ENCODE measurements at places on chromosomes 1 and 21.

DNA sequence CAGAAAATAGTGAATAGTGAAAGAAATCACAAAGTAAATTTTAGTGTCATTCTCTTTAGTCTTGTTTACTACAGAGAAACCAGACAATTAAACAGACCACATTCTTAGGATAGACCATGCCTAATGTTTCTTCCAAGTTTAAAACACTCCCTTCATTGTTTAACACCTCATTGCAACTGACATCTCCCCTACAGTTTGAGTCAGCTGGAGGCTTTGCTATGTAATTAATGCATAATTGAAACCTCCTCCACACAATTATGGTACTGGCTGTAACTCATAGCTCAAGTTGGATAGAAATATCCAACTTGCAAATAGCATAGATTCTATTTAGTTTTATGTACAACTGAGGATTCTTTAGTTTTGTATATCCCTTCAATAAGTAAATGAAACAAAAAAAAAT is 35.2 kb upstream of the B3GALT2 start:
- DNase-seq = no peak

- no peak for DNase-seq
Measured at GRCh38 chr21:31897311-31897710, 24.5 kb downstream of the HUNK start.

DNA sequence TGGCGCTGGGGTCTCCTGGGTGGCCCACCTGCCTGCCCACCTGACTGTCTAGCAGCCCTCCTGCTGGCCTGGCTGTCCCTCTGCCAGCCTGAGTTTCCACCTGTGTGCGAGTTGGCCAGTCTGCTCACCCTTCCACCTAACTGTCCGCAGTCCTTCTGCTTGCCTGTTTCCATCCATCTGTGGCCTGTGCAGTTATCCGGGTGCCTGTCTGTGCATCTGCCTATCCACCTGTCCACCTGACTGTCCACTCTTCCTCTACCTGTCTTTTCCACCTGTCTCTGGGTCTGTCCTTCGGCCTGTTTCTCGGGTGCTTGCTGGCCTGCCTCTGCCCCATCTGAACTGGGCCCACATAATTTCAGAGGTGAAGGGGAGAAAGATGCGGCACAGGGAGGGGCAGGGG is 1.9 kb downstream of the KCNQ4 start:
- no peak for DNase-seq

- DNase-seq = no peak
Measured at GRCh38 chr1:89953929-89954328, 41.0 kb upstream of the ZNF326 start.

DNA sequence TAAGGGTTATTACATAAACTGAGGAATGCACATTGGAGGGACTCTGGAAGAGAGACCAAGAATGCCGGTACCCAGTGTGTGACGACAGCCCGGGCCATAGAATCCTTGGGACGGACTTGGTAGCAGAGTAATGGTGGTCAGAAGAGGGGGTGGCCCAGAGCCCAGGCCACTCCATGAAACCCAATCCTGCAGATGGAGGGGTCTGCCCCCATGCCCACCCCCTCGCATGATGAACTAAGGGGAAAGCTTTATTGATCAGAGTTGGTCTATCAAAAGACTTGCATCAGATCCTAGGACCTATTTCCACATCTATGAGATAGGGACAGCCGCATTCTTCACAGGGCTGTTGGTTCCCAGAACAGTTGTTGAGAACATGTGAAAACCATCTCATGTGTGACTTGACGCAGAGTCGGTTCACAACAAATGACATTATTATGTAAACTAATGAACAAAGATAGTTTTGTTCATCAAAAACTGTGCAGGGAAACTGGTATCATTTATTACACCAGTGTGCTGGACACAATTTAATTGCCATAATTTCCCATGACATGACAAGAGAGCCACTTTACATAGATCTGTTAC is 21.5 kb upstream of the SDC3 start:
- no peak for DNase-seq

DNA sequence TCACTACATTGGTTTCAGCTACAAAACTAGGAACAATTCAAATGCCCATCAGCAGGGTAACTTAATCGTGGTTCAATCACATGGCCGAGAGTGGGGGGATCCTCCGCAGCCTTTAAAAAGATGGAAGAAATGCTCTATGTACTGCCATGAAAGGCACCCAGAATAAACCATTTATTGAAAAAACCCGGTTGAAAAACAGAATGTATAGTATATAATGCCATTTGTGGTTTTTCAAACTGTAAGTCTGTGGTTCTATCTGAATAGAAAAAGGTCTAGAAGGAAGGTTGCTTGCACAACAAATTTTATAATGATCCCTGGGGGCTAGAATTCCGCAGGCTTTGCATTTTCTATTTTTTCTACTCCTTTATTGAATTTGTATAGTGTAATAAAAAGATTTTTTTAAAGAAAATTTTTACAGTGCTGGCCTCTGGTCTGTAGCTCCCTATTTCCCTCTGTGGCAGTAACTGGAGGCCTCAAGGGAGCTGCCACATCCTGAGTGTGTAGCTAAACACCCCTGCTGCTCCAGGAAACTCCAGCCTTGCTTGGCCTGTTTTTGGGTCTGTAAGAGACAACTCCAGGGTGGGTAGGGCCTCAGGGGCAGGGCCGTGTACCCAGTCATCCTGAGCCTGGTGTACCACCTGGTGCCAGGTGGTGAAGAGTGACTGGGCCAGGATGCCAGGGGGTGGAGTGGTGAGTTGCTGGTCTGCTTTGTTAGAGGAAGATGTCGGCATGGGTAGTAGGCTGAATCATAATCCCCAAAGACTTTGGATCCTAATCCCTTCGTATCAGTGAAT is 51.5 kb upstream of the EPS8L3 start:
- DNase-seq = no peak

- no peak for DNase-seq
Measured at GRCh38 chr1:66245691-66246090, 288.3 kb upstream of the SGIP1 start.

- DNase-seq = no peak
Measured at GRCh38 chr21:33854604-33855003, 61.0 kb downstream of the ATP5PO start.

DNA sequence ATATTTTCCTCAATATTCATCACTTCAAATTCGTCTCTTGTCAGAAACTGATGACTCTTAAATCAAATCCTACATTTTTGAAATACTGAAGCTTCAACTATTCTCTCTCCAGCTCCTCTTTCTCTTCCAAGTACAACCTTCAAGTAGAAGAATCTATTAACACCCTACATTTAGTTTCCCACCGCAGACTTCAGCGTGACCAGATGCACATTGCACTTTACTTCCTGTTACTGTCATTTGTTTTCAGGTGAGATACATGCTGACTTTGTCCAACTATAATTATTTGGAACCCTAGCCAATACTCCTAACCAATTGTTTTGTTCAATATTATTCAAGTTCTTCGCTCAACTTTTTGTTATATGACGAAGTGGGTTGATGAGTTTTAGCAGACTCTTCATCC is 116.0 kb downstream of the MRPL39 start:
- DNase-seq = no peak
